Epithelial cell of prostate (primary cell): ENCODE measurements at places on chromosomes 1 and 21.

GRCh38 chr1:237759377-237759776 is 131.3 kb downstream of the ZP4 start:
- peak; percentile 10 for DNase-seq

DNA sequence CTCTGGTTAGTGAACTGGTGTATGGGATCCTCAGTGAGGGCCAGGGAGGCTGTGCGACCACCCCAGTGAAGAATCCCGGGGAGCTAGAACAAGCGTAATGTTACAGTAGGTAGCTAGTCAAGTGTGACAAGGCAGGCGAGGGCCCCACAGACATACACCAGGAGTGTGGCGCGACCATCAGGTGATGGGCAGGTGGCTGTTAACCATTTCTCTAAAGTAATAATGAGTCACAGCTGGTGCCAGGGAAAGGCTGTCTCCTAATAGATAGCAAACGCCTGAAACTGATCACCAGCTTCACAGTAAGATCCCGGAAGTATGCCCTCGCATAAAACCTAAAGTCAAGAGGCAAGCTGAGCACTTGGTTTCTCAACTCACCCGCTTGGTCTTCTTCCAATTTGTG is 40.5 kb upstream of the TARBP1 start:
- no peak for DNase-seq

- DNase-seq = no peak
Measured at GRCh38 chr1:193143285-193143684, 21.5 kb downstream of the CDC73 start.

- no peak for DNase-seq
Measured at GRCh38 chr1:119477710-119478109, 29.3 kb upstream of the HSD3B1 start.

GRCh38 chr21:43806017-43806710 is 16.8 kb downstream of the RRP1 start:
- DNase-seq = no peak

- no peak for DNase-seq
Measured at GRCh38 chr1:209647156-209647555, 5.1 kb downstream of the LAMB3 start.

- DNase-seq = no peak
Measured at GRCh38 chr1:27668808-27669723, 2.9 kb downstream of the IFI6 start.

DNA sequence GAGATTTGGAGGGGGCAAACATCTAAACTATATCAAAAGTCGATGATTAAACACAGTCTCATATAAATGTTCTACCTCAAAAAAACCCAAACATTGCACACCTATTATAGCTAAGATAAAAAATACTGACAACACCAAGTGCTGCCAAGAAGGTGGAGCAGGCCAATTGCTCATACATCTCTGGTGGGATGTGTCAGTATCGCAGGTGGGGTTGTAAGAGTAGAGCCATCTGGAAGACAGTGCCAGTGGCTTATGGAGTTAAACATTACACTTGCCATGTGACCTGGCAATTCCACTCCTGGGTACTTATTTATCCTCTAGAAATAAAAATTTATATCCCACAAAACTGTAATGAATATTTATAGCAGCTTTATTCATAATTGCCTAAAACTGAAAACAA is 213.4 kb downstream of the DISC1 start:
- DNase-seq = no peak

DNA sequence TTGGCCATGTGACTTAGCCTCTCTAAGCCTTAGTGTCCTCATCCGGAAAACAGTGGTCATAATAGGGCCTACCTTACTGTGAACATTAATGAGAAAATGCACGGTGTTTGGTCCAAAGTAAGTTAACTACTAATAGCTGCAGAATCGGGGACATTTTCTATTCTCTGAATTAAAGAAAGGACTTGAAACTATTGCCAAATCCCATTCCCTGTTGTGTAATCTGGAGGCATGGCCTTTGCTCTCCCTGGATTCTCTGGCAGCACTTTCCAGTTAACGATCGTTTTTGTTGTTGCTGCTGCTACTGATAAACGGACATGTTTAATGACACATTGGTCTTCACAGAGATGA is 30.5 kb downstream of the FMO4 start:
- DNase-seq = no peak

- DNase-seq = no peak
Measured at GRCh38 chr1:202836623-202837403, 26.1 kb downstream of the PCAT6 start.

- no peak for DNase-seq
Measured at GRCh38 chr1:9200441-9200840, 34.1 kb upstream of the H6PD start.

DNA sequence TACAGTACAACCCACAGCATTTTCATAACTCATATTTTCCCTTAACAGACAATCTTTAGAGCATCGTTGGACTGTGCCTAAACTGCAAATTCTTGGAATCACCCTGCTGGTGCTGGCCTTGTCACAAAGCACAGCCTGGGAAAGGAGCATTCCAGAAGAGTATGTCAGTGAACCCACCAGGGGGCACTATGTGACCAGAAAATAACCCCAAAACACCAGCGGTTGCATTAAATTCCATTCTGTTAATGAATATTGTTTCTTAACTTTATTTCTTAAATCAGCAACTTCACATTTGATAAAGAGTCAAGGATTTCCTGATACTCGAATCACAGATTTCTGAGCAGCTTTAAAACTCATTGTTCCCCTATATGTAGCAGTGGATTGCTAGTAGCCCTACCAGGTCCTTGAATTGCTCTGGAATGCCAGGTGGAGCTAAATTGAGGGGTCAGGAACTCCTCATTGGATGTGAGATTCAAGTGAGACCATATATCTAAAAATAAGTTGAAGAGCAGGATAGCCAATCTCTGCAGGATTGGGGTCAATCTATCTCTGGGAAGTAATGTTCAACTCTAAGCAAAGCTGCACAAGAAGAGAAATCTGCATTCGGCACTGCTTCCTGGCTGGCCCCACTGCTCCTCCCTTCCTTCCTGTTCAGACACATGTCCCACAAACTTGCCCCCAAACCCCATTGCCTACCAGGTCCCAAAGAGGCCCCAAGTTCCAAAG is 12.7 kb upstream of the RAB4A start:
- DNase-seq = no peak

DNA sequence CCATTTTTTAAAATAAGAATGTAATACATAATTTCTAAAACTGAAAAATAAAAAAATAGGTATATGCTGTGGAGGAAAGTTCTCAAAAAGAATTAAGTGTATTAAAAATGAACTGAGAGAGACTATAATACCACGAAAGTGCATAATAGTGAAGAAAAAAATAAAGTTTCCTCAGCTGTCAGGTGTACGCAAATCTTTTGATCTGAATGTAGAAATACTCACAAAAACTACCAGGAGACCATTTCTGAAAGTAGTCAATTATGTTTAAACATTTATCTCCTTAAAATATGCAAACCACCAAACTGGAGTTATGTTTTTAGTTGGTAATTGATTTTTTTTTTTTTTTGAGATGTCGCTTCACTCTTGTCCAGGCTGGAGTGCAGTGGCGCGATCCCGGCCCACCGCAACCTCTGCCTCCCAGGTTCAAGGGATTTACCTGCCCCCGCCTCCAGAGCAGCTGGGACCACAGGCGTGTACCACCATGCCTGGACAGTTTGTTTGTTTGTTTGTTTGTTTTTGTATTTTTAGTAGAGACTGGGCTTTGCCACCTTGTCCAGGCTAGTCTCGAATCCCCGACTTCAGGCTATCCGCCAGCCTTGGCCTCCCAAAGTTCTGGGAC is 1169.2 kb upstream of the B3GALT2 start:
- DNase-seq = no peak

DNA sequence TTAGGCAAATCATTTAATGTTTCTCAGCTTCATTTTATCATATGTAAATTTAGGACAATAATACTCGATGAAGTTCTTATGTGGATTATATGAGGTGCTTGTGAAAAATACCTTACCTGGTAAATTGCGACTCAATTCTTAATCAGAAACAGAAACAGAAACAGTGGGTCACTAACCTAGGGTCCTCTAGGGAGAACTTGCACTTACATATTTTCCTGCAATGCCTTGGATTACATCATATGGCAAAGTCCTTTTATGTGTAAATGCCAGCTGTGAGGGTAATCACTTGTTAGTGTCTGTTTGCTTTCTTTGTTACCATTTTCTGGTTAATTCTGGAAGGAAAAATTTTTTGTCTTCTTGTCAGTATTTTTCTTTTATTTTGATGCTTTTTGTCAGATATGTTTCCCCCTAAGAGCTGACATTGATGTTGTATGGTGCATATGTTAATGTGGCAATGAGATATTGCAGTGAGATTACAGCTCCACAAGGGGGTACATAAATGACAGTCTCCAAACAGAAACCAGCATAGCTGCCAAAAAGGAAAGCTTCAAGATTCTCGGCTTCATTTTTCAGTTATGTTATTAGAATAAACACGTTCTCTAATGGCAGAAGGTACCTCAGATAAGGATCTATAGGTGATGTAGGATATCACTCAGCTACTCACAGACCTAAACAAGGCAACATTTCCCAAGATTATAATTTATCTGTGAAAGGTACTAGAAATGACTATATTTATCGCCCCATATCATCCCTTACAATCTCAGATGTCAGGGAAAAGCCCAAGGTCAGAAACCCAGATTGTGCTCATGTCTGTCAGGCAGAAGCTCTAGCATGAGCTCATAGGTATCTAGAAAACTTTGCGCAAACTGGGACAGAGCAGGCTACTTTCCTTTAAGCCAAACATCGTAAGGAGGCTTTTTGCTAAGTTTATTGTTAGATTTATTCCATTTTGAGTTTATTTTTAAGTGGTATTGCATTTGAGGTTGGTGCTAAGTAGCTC is 119.9 kb downstream of the FASLG start:
- DNase-seq = no peak

- no peak for DNase-seq
Measured at GRCh38 chr1:116899529-116899928, 10.2 kb upstream of the PTGFRN start.

DNA sequence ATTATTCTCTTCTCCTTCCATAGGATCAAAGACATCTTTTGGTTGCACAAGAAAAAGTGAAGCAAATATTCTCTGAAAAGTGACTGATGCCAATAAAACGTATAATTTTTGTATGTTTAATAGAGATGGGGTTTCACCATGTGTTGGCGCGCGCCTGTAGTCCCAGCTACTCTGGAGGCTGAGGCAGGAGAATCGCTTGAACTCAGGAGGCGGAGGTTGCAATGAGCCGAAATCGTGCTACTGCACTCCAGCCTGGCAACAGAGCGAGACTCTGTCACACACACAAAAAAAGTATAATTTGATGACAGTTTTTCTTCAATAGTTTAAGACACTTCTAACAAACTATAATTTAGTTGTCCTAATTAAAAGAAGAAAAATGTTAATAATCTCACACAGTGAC is 23.8 kb downstream of the ANP32E start:
- no peak for DNase-seq

GRCh38 chr1:119799003-119799402 is 12.3 kb downstream of the REG4 start:
- DNase-seq = no peak

DNA sequence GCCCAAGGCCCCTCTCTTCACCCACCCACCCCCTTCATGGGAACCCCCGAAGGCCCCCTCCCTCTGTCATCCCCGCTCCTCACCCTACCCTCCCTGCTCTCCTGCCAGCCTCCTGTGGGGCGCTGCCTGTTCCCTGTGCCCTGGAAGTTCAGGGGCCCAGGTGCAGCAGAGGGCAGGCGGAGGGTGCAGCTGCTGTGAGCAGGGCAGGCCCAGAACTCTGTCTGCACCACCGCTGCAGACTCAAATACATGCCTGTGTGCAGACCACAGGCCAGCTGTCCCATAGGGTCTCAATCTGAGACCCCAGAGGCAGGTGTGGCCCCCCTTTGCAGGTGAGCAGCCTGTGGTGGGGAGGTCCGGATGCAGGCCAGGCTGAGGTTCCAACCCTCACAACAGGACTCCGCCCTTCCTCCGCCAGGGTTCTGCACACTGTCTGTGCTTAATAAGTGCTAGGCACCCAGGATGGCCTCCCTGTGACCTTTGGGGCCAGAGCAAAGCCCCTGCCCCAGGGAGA is 62.5 kb downstream of the WNT9A start:
- DNase-seq = no peak

GRCh38 chr1:63662056-63662836 is 69.0 kb downstream of the PGM1 start:
- DNase-seq = peak; percentile 68

DNA sequence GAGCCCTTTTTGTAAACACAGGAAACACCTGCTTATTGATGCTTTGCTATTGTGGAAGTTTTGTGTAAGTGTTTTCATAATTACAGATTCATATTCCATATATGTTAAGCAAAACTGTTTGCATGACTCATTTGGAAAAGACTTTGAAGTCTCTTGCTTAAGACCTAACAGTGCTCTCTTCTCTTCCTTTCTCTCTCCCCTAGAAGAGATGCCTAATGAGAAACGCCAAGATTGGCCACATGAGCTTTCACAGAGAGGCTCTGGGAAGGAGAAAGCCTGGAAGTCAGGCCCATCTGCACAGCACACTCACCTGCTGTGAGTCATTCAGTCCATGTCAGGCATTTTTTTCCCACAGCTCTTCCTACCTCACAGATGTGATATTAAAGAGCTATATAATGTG is 101.6 kb upstream of the PALMD start:
- DNase-seq = peak; percentile 70

DNA sequence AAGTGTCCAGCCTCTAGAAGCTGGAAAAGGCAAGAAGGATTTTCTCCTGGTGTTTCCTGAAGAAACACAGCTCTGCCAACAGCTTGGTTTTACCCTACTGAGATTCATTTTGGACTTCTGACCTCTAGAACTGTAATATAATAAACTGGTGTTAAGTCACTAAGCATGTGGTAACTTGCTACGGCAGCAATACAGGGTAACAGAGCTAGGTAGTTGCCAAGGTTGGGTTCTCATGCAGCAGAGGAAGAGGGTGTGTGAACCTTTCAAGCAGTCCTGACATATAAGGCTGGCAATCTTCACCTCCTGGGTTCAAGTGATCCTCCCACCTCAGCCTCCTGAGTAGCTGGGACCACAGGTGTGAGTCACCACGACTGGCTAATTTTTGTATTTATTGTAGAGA is 36.0 kb downstream of the GNG4 start:
- no peak for DNase-seq

DNA sequence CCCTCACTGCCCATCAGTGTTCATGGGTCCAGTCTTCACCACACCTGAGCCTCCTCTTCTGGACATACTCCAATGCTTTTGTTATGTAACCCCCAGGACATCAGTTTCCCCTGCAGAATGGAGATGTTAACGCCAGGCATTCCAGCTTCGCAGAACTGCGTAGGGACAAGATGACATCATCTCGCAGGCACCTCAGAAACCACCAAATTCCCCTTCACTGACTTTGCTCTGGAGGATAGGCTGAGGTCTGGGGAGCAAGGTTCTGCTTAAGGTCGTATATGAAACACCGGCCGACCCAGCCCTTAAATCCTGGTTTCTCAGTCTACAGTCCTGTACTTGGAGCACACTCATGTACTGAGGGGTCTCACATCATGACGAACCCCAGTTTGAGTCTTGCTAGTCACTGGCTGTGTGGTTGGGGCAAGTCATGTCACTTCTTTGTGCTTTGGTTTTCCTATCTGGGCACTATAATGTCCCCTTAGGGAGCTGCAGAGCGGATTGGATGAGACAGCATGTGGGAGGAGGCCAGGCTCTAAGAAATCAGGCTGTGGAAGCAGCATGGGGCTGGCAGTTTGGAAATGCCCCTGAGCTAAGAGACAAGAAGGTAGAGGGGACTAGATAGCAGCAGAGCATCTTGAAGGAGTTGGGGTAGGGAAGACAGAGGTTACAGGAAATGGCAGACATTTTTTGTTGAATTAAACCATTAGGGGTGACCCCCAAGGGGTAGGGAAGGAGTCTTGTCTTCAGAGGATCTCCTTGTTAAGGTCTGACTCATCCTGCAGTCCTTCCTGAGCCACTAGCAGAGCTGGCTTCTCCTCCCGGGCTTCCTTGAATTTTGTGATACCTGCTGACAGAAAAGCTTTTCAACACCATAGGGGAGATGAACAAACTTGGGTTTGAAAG is 138.3 kb downstream of the FOXD2 start:
- DNase-seq = no peak

GRCh38 chr21:34687065-34687464 is 18.3 kb downstream of the CLIC6 start:
- DNase-seq = no peak
